Mesenteric fat pad (tissue), 1 donor: ENCODE measurements at places on chromosomes 7 and 10. TPM values are rescaled to one million over a fixed set of nuclear protein-coding genes. Genes with fewer than 3 reads are reported as not detected.
A peak's percentile ranks its signal among the peaks of the same experiment; 100 is the strongest.

NUTM2E gene
- not detected for total RNA-seq

HOXA7 gene
- 7.5 TPM for total RNA-seq

SCRN1 gene
- 36.9 TPM for total RNA-seq

ANKRD61 gene
- total RNA-seq, result 0.45 TPM

- peak; percentile 68 for DNase-seq
These were observed 150.1 kb upstream of the SHH start for GRCh38 chr7:155962191-155962967.

DNA sequence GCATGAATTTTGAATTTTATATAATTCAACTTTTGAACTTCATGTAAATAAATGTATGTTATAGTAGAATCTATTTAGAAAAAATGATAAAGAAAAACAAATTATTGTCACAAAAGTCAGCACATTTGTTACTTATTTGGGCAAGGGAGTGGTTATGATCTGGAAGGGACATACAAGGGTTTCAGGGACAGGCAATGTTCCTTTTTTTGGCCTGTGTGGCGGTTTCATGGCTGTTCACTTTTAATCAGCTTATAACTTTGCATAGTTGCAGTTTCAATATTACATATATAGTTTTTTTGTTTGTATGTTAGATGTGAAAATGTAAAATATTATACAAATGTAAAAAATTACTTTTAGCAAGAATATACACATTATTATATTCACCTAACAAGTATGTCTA, 256.2 kb downstream of the PCLO start:
- DNase-seq, result no peak

DNA sequence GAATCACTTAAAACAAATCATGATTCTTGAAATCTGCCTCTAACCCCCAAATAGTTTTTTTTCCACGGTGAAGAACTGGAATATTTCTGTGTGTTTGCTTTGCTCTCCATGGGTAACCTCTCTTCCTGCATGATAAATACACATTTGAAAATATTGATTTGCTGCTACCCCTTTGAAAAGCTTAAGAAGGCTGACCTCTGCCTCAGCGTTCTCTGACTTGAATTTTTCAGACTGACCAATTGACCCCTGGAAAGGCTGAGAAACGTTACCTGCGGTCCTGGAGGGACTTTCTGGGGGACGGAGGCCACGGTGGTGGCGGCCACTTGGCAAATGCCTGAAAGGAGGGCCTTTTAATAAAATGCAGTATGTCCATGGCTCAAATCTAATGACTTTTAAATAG, 520.2 kb downstream of the LRMDA start:
- no peak for DNase-seq
